ENCODE measurements at places on chromosomes 5 and 9.

- no peak for DNase-seq
Observed at GRCh38 chr5:172696171-172696849, 55.2 kb downstream of the NEURL1B start.

- DNase-seq = no peak
Observed at GRCh38 chr9:5435912-5436311, 1.8 kb downstream of the PLGRKT start.

DNA sequence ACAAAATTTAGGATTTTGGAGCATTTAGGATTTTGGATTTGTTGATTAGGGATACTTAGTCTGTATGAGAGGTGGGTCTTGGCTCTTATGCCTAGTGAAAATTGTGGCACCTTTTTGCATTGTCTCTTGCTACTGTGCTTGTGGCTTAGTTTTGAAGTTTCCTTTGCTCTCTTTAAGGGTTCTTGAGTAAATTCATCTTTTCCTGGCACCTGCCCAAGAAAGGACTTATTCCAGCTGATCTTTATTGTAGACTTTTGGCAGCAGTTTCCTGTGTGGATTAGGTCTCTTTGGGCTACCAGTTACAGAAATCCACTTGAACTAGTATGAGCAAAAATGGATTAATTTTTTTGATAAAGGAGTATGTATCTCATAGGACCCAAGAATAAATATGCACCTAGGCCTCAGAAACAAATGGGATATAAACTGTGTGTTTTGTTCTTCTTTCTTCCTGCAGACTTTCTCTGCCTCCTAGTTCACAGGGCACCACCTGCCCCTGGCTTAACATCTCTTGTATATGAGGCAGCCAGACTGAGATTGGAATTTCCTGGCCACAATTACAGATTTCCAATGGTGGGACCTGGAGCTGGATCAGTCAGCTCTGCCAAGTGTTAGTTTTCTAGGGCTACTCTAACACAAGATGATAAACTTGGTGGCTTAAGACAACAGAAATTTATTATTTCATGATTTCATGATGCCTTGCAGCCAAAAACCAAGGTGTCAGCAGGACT lies 44.6 kb downstream of the FOCAD start:
- DNase-seq = no peak

- DNase-seq = no peak
Observed at GRCh38 chr9:99389087-99390033, 167.3 kb downstream of the SEC61B start.

DNA sequence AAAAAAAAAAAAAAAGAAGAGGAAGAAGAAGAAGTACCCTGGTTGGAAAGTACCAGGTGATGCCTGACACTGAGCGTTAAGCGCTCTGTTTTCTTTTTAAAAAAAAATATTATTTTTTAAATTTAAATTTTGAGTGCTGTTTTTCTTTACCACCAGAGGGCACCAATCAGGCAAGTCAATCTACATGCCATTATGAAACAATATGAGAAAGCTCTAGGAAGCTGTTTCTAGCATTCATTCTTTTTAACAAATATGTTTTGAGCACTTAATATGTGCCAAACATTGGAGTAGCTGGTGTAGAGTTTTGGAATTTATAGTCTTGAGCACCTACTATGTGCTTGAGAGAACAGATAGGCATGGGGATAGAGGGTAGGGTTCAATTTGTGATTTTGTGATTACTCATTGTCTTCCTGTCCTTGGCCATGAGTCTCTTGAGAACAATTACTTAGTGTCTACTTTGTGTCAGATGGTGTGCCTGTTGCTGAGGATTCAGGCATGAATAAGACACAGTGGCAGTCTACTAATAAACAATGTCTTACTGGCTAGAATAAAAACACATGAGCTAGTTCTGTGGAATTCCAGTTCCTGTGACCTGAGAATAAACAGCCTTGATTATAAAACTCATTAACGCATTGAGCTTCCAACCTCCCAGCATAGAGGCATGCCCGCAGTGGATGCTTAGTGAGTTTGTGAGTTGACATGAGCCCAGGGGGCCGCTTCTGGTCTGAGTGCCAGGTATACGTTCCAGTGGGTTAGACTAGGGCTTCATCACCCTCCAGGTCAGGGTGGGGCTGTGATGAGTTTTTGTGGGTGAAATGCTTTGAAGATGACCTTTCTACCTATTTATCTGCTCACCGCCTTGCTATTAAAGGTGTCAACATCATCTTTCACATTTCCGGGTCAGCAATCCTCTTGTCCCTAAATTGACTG lies 3.0 kb upstream of the UBE2R2 start:
- no peak for DNase-seq

- DNase-seq = no peak
Observed at GRCh38 chr9:35350827-35351549, 138.9 kb upstream of the RUSC2 start.

- DNase-seq = no peak
Observed at GRCh38 chr9:16484180-16484579, 386.3 kb downstream of the BNC2 start.

- no peak for DNase-seq
Observed at GRCh38 chr9:74772121-74772520, 115.6 kb downstream of the TRPM6 start.

- DNase-seq = no peak
Observed at GRCh38 chr5:51302343-51302742, 80.9 kb upstream of the ISL1 start.

DNA sequence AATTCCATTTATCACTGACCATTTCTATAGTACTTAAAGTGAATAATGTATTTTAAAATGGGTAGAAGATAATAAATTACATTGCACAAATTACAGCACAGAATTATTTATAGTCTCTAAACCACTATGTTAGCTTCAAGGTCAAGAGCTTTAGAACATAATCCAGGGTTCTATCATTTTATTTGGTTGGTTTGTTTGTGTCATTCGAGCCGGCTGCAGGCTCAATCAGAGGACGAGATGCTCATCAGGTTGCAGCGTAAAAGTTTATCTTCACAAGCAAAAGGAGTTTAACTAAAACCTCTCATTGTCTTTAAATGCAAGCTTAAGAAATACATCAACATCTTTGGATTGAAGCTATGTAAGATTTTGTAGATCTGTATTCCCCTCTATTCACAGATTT lies 523.8 kb downstream of the EFNA5 start:
- no peak for DNase-seq

DNA sequence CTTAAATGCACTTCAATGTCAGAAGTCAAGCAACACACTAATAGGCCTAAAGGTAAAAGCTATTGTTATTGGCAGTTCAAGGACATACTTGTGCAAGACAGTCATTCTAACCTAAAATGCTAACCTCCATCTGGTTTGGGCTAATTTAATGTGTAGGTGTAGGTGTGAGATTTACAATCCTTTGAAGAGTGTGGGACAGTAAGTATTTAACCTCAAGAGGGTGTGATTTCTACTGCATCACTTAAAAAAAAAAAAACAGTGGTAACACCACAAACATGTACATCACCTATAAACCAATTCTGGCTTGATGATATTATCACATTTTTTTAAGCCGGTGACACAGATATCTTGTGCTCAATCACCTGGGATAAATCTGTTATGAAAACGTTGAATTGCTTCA lies 127.5 kb upstream of the MEF2C start:
- DNase-seq = no peak

GRCh38 chr5:56003179-56003578 lies 8.4 kb upstream of the IL6ST start:
- DNase-seq = no peak

- no peak for DNase-seq
Observed at GRCh38 chr5:150438873-150439546, 10.5 kb downstream of the RPS14 start.

DNA sequence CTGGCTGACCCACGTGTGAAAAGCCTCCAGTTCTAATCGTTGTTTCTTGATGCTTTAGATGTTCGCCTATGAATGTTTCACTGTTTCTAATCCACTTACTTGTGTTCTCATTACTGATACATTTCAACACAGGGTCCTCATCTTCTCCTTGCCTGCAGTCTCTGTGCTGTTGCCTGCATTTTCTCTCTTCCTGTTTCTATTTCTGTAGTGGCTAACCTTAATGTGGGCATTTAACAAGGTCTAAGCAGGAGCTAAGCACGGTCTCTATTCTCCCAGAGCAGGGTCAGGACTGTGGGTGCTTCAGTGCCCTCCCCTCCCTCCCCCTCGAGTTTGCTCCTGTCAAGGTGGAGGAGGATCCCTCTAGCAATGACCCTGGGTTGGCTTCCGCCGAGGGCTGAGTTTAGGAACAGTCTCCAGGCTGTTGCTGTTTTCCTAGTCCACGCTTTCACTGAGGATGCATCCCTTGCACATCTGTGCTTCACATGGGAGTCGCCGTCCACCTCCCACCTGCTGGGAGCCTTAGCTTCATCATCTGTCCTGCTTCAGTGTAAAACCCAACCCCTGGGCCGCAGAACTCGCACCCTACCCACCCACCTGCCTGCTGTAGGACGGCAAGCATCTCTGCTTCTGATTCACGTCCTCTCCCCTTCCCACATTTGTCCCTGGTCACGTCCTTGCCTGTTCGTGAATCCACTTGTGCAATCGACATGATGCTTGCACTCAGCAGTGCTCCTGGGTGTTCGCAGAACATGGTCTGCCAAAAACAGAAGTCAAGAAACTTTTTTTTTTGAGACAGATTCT lies 2.4 kb upstream of the EXOC3 start:
- no peak for DNase-seq

GRCh38 chr5:142087920-142088679 lies 20.5 kb upstream of the NDFIP1 start:
- DNase-seq = no peak

DNA sequence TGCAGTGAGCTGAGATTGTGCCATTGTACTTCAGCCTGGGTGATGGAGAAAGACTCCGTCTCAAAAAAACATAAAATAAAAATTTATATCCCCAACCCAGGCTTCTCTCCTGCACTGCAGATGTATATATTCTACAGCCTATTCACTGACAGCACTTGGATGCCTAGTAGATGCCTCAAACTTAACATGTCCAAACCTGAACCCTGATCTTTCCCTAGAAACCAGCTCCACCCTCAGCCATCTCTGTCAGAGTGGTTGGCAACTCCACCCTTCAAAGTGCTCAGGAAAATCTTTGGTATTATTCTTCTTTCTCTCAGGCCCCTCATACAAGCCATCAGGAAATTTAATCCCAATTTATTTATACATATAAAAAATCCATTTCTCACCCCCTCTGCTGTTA lies 36.9 kb upstream of the TXN start:
- no peak for DNase-seq

DNA sequence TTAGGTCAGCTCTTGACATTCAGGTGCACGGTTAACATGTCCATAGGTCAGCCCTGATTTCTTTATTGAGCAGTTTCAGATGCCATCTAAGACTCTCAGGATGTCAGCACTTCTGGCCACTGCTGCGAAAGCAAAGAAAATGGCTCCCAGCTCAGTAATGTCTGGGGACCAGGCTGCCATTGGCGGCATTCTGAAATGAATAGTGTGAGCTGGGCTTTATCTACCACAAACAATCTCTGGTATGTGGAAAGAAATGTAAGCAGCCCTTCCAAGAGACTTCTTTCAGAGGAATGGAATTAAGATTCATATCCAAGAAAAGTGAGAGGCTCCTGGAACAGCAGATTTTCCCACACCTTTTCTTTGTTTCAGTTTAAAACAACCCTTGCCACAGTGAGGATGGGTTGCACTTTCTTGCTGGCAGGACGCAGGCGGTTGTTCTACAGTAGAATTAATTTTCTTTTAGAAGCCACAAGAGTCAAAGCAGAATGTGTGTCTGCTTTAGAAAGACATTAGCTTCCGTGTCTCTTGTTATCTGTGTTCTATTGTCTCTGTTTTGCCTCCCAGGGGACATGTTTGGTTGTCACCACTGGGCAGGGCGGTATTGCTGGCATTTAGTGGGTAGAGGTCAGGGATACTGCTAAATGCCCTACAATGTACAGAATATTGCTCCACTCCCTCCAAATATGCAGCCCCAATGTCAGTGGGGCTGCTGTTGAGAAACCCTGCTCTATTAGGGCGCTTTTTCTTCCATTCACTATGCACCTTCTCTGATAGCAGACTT lies 149.9 kb upstream of the ANKH start:
- no peak for DNase-seq

DNA sequence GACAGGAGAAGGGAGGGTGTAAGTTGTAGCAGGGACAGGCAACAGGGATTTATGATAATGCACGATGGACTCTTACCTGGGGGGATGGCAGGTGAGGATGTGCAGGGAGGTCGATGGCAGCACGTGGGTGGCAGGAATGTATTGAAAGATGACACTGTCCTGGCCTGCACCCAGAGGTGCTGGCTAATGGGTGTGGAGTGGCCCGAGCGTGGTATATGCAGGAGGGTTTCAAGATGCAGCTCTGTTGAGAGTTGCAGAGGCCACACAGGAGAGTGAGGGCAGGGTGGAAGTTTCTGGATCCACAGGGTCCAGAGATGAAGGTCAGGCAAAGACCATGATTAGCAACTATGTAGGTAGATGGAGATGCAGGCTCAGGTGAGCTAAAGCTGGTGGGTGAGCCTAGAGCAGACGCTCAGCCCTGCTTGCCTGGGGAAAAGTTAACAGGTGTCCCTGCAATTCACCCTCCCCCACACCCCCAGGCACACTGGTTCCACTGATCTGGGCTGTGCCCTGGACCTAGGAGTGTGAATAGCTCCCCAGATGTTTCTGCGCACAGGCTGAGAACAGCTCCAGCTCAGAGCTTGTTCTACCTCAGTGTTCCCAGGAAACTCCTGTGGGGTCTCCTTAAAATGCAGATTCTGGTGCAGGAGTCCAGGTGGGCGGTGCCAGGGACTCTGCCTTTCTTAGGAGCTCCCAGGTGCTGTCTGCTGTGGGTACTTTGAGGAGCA lies 21.5 kb upstream of the S1PR3 start:
- DNase-seq = no peak

DNA sequence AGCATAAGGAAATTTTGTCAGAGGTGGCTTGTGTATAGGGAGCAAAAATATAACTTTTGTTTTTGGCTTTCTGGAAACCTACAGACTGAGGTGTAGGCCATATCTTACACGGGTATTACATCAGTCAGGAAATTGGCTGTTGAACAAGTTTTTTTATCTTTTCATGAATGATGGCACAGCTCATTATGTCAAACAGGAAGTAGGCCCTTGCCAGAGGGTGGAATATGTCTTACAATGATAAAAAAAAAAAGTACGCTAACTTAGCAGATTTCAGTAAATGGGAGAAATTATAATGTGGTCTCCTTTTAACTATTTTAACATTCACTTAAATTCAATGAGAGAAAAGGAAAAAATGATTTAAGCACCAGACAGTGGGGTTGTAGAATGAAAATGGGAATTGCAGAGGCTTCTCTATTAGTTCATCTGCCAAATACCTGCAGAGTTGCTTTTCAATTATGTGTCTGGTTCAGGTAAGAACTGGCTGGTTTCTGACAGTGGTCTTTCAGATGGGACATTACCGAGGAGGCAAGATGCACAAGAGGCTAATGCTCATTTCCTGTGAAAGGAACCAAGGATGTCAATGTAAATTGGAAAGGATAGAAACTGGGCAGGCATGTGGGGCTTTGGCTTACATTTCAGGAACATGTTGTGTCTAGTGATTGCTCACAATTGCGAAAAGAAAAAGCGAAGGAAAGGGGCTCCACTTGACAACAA lies 169.9 kb downstream of the NNT start:
- DNase-seq = no peak

- DNase-seq = no peak
Observed at GRCh38 chr5:100828898-100829356, 74.2 kb downstream of the ST8SIA4 start.

GRCh38 chr9:124626276-124626675 lies 119.1 kb upstream of the NR5A1 start:
- DNase-seq = no peak

- DNase-seq = peak; percentile 64
Observed at GRCh38 chr9:105357937-105358336, 89.9 kb upstream of the FSD1L start.
